ENCODE measurements at places on chromosomes 4 and X.

DNA sequence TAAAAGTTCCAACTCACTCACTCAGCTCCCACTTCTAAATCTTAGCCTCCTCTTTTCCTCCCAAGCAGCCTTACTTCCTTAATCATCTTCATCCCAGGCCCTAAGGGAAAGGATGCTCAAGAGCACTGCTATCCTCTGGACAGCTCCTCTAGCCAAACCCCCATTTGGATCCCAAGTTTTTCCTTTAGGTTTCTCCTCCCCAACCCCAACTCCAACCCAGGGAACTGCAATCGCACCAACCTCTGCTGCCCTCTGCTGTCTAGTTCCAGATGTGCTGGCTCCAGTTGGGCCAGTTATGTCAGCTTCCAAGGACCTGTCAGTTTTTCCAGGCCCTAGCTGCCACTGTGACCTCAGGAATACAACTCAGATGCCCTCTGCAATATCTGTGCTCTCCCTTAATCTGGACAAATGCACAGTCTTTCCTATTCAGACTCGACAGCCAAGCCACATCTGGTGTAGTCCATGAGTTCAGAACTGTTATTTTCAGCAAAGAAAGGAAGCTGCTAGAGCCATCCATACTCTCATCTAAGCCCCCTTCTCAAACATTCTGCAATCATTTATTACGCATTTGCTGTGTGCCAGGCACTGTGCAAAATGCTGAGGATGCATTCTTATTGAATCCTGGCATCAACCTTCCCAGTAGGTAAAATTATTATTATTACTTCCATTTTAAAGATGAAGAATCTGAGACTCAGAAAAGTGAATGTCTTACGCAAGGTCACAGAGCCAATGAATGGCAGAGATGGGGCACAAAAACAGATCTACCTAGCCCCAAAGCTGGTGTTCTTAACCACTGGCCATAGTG lies 12.3 kb upstream of the XPNPEP2 start:
- DNase-seq: no peak

DNA sequence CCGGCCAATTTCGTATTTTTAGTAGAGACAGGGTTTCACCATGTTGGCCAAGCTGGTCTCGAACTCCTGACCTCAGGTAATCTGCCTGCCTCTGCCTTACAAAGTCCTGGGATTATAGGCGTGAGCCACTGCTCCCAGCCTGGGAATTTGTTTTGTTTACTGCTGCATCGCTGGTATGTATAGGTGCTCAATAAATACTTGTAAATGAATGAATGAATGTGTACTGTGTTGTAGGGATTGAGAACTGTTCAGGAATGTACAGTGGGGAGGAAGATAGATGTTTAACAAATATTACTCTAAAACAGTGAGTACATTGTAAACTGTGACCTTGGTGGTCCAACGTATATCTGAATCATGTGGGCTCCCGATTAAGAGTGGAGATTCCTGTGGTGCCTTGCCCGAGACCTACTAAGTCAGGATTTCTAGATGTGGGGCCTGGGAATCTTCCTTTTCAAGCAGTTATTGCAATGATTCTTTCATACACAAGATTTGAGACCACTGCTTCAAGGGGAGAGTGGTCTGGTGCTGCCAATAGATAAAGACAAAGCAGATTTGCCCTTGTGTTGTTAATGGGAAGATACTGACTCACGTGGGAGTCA lies 41.0 kb downstream of the WWC2 start:
- no peak for DNase-seq

DNA sequence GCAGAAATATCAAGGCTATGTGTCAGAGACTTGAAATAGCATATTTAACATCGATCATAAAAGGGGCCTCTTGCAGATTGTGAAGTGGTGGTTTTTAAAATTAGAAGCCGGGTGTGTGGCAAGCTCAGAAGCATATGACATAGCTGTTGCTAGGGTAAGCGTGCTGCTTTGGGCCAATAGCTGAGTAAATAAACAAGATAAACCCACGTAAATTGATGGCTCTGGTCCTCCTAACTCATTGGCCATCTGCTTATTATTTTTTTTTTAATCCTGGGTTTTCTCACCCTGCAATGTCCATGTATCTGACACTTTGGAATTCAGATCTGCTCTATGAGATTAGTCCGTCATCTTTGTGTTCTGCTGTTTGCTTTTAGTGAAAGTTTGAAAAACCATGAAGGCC lies 32.6 kb upstream of the STOX2 start:
- no peak for DNase-seq

- DNase-seq: no peak
These were observed 12.5 kb downstream of the F8 start for GRCh38 chrX:155009994-155010472.

- no peak for DNase-seq
These were observed 28.9 kb downstream of the CPEB2 start for GRCh38 chr4:15031197-15031596.

DNA sequence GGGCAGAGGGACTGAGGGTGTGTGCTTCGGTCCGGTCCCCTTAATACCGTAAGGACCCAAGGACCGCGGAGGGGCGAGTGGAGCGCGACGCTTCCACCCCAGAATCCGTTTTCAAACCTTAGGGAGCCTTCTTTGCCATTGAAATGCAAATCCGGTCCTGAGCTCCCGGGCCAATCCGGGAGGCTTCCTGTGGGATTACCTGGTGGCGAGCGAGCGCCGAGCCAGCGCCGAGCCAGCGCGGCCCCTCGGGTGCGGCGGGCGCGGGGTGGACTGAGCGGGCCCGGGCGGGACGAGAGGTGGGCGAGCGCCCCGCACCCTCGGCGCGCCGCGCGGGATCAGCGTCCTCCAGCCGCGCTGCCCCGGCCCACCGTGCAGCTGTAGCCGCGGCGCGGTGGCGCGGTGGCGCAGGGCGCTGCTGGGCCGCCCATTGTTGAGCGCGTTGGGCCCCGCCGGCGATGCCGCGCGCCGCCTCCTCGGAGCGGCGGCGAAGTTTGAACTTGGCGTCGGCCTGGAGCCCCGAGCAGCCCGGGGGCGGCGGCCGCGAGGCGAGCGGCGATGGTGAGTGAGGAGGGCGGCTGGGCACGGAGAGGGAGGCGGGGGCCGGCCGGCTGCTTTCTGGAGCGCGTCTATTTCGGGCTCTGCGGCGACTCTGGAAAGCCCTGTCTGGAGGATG lies 208.7 kb downstream of the SOWAHB start:
- DNase-seq: no peak

- no peak for DNase-seq
These were observed 609.5 kb upstream of the FAT1 start for GRCh38 chr4:187333151-187333550.

DNA sequence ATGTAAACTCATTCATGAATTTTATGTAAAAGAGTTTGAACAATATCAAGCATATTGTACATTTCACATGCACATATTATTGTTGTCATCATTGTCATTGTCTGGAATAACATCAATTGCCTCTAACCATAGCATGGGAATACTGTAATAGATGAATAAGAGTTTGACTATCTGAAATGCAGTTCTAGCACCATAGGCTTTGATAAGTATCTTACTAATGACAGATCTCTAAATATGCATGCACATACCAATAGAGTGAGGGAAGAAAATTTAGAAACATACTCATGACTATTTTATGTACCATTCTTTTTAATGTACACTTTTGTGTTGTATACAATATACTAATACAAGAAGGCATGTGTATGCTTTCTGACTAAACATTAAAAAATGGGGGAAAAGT lies 161.6 kb upstream of the SPRY1 start:
- DNase-seq: no peak

DNA sequence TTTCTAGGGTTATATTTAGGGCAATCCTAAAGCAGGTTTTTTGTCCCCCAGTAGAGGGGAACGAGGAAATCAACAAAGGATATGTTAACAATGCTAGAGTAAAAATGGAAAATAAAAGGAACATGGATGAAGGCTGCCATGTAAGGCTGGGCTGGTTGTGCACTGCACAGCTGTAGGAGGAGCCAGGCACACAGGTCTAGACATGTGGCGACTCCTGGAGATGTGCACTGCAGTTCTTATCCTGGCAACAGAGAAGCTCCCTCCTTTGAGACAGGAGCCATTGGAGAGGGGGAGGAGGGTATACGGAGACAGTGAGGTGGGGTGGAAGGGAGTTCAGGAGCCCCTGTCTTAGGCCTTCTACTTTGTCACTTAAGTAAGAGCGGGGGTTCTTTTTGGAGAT lies 65.9 kb downstream of the NAT8L start:
- no peak for DNase-seq

- DNase-seq: no peak
These were observed 237.8 kb upstream of the JADE1 start for GRCh38 chr4:128571747-128572146.

DNA sequence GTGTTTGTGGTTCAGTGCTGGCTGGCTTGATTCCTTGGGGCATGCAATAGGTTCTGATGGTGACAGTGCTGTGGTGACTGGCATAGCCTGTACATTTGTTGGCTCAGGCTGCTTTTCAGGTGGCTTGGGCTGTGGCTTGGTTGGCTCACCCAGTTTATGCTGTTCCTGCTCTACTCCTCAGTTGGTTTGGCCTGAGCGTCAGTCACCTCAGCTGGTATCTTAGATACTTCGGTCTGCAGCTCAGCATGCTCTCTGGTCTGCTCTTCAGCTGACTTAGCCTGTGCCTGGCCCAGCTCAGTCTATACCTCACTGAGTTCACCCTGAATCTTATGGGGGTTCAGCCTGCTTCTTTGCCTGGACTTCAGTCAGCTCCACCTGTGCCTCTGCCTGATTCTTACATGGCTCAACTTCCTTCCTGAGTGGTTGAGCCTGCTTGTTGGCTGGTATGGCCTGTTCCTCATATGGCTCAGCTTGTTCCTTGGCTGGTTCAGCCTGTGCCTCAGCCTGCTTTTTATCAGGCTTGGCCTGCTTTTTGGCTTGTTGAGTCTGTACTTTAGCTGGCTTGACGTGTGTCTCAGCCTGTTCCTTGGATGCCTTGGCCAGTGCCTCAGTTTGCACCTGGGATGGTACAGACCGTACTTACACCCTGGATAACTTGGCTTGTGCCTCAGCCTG lies 170.6 kb downstream of the MSN start:
- no peak for DNase-seq

Data from stimulated activated CD8-positive, alpha-beta memory T cell treated with anti-CD3 and anti-CD28 coated beads, Interleukin-12 subunit alpha, Interleukin-12 subunit beta, amount 100 ng/mL, for 4 hours (primary cell).